Fibroblast of skin of abdomen (primary cell): ENCODE measurements at places on chromosomes 6 and 20.
A peak's percentile ranks its signal among the peaks of the same experiment; 100 is the strongest.

DNA sequence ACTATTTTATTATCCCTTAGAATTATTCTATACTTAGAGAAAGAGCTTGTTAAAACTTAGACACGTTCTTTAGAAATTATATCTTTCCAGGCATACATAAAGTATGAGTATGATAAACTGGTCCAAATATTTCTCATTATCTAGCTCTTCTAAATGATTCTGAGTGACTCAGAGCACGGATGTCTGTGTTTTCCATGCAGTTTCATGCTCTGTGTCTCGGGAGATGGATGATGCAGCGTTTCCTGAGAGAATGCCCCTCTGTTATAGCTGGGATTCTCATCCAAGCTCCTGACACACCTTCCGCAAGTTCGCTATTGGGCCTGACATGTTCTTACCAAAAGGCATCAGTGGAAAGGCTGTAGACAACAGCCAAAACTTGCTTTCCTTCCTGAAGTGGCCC lies 19.3 kb downstream of the SIRT5 start:
- peak; percentile 17 for DNase-seq

GRCh38 chr6:149472241-149472640 lies 12.6 kb downstream of the ZC3H12D start:
- DNase-seq = no peak

DNA sequence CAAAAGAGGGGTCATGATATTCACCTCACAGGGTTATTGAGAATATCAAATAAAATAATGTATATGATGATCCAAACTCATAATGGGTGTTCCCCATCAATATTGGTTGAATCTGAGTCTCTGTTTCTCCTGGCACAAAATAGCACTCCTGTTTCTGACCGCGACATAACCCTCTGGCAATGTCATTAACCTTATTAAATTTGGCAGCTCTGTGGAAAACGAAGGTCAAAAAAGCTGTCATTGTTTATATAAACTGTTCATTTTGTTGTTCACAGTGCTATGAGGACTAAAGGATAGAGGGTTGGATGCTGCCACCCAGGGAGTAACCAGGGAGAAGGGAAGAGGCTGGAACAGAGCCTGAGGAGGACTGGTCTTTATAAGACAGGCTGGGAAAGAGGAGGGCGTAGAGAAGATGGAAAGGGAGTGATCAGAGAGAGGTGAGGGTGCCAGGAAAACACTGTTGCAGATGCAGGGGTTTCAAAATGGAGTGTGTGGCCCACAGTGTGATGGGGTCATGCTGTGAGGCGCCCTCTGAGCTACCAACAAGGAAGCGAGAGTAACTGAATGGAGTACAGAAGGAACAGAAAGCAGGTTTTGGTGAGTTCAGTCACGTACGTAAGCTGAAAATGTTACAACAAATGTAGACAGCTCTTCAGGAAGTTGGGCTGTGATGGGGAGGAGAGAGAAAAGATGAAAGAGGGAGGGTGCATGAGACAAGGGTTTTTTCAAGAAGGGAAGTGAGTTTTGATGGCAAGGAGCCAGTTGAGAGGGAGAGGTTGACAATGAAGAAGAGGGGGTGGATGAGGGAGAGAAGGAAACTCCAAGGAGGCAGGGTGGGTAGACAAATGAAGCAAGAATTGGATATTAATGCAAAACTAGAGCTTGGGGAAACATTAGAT lies 251.6 kb upstream of the TAB2 start:
- no peak for DNase-seq

DNA sequence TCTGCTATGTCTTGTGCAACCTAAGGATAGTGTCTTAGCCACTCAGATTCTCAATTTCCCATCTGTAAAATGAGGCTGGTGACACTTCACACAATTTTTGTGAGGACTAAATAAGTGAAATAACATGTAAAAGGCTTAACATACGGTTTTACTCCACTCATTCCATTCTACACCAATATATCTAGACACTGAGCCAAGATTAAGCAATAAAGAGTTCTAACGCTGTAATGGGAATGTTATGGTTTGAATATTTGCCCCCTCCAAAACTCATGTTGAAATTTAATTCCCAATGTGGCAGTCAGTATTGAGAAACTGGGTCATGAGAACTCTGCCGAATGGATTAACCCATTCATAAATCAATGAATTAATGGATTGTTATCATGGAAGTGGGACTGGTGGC lies 301.0 kb downstream of the HACE1 start:
- DNase-seq = peak; percentile 47

DNA sequence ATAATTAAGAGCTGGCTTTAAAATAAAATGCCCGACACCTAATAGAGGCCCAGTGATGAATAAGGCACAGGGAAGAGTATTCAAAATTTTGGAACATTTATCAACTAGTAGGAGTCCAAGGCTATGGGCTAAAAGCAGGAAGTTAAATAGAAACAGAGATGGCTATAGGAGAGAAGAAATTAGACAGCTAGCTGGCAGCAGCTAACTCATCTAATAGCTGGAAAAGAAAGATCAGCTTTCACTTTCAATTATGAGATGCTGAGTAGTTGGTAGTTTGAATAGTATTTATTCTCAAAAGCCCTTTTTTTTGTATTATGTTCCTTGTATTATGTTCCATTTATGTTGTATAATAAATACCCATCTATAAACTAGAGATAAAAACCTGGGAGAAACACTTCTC lies 215.7 kb downstream of the SLC35F1 start:
- DNase-seq = no peak

- no peak for DNase-seq
Measured at GRCh38 chr6:151647976-151648639, 154.3 kb downstream of the CCDC170 start.

DNA sequence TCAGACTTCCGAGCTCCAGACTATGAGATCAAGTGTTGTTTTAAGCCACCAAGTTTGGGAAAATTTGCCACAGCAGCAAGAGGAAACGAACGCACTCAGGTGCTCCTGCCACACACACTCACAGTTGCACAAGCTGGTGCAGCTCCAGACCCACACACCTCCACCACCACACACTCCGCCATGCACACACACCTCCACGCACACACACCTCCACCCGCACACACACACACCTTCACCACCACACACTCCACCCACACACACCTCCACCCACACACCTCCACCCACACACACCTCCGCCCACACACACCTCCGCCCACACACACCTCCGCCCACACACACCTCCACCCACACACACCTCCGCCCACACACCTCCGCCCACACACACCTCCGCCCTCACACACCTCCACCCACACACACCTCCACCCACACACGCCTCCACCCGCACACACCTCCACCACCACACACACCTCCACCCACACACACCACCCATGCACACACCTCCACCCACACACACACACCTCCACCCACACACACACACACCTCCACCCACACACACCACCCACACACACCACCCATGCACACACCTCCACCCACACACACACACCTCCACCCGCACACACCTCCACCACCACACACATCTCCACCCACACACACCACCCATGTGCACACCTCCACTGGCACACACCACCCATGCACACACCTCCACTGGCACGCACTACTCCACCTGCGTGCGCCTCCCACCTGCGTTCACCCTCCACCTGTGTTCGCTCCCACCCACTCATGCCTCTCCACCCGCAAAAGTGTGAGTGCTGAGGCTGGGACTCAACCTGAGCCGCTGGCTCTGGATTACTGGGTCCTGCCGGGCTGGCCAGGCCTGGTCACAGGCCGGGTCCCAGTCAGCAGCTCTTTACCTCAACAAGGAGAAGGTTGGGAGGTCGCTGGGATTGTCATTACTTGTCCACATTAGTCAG lies 175.6 kb downstream of the BMP7 start:
- DNase-seq = no peak

GRCh38 chr6:43972179-43972912 lies 154.9 kb downstream of the MRPL14 start:
- no peak for DNase-seq

DNA sequence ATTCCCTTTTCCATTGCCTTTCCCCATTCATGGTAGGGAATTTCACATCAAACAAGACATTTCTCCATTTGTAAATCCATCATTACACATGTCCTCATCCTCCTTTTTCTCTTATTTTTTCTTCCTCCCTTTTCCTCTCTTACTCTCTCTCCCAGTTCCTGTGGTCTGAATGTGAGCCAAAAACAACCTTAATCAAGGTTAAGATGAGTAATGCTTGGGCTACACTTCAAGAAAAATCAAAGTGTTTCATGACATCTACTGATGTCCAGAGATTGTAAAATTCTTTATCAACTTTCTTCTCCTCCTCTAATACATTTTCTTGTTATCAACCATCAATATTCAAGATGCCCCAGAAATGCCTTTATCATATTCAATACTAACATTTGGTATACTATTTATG lies 208.0 kb upstream of the PRND start:
- peak; percentile 76 for DNase-seq

DNA sequence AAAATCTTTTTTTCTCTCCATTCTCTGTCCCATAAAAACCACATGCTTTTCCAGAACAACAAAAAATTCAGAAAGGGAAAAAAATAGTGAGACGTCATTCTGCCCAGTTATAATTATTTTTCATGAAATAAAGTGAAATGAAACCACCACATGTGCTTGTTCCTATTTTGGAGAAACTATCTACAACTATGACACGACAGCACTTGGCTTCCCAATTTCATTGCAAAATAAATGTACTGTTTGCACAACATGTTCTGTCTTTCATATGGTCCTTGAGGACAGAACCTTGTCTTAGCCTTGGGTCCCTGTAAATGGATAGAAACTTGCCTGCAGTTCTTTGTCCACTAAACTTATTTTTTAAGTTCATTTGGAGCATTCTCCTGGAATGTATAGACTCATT lies 5.6 kb upstream of the MAN1A1 start:
- DNase-seq = no peak

DNA sequence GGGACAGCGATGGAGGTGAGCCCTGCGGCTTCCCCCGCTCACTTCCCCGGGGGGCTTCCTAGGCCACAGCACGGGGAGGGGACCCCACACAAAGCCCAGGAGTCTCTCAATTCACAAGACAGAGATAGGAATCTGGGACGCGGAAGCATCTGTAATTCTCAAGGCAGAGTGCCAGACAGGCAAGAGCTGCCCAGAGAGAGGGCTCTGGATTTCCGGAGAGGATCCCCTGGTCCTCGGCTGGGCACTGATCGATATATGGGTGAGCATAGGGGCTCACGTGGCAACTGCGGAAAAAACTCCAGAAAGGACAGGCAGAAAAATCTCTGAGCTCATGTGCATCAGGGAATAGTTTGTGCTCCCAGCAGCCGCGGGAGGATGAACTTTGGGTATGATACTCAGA lies 296.2 kb downstream of the NRN1 start:
- DNase-seq = no peak

- DNase-seq = no peak
Measured at GRCh38 chr6:116364321-116364720, 6.4 kb upstream of the DSE start.

DNA sequence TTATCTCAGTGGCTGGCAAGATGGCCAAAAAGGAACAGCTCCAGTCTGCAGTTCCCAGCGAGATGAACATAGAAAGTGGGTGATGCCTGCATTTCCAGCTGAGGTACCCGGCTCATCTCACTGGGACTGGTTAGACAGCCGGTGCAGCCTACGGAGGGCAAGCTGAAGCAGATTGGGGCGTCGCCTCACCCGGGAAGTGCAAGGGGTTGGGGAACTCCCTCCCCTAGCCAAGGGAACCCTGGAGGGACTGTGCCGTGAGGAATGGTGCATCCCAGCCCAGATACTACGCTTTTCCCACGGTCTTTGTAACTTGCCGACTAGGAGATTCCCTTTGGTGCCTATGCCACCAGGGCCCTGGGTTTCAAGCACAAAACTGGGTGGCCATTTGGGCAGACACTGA lies 324.7 kb downstream of the GJA1 start:
- no peak for DNase-seq

DNA sequence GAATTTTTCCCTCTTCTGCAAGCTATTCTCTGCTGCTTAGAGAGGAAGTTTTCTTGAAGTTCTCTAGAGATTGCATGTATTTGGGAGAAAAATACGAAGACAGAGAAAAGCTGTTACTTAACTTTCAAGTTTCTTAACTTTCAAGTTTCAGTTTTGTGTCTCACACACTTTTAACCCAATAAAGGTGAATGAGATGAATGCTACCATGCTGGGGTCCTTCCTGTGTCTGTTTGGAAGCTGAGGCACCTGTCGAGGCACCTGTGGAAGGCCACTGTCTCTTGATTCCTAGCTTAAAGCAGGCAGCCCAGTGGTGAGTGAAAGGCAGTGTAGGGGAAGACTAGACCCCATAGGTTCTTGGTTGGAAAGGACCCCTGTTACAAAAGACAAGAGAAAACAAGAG lies 372.8 kb upstream of the JARID2 start:
- no peak for DNase-seq

GRCh38 chr6:161279677-161280415 lies 6.0 kb upstream of the AGPAT4 start:
- DNase-seq = no peak

GRCh38 chr20:3213226-3213625 lies 3.9 kb downstream of the ITPA start:
- no peak for DNase-seq

DNA sequence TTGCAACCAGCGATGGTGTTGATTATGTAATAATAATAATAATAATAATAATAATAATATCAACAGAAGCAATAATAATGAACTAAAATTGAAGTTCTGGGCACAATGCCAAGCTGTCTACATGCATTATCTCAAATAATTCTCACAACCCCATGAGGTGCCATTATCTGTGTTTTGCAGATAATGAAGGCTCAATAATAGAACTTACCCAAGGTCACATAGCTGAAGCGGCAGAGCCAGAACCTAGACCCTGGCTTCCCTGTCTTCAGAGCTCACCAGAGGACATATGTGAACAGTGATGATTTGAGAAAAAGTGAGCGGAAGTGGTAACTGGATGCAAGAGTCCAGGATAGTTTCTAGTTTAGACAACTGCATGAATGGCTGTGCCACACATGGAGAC lies 91.0 kb downstream of the HIVEP1 start:
- no peak for DNase-seq

GRCh38 chr20:62286493-62287064 lies 16.2 kb upstream of the ADRM1 start:
- DNase-seq = no peak

DNA sequence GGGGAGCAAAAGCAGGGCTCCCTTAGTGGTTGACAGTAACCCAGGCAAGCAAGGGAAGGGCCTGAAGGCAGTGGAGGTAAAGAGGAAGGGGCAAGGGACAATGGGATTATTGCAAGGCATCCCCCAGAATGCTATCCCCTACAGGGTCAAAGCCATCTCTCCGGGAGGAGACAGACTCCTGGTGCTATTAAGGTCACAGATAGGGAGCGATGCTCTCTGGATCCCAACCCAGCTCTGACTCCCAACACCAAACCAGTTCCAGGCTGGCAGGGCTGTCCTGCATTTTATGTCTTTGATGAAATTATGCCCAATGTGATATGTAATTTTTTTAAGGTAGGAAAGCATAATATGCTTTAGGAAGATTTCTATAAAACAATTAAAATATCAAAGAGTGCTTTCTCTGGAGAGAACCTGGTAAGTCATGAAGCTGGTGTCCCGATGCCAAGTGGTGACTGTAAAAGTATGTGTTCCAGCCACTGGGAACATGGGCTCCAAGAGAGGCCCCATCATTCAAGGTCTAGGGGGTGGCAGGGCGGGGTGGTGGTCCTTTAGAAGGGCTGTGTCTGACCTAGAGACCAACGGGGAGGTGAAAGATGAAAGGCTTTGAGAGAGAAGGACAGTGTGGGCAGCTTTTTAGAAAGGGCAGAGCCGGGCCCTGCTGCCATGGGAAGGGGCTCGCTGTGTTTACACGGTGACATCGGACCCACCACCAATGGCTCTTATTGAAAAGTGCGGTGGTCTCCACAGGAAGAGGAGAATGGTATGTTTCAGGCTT lies 276.5 kb downstream of the CDC5L start:
- DNase-seq = no peak
